ENCODE measurements at places on chromosomes 7 and 10. TPM values are rescaled to one million over a fixed set of nuclear protein-coding genes. Genes with fewer than 3 reads are reported as not detected.

Gene NYAP1
- total RNA-seq, result 1.1 TPM

Gene PNLIPRP2
- total RNA-seq, result not detected

Gene CPEB3
- total RNA-seq, result 0.41 TPM

Gene PNLIPRP3
- total RNA-seq, result not detected

Gene OR2A5
- not detected for total RNA-seq

Gene GNGT1
- total RNA-seq, result not detected

Gene LLCFC1
- not detected for total RNA-seq

Gene DGKI
- total RNA-seq, result 0.38 TPM
